AG20443 (cell line): ENCODE measurements at places on chromosomes 3 and 15.

- peak; percentile 94 for DNase-seq
Measured at GRCh38 chr3:185549122-185549521, 3.3 kb downstream of the LIPH start.

- peak; percentile 91 for DNase-seq
Measured at GRCh38 chr3:172153335-172153861, 114.0 kb downstream of the FNDC3B start.

DNA sequence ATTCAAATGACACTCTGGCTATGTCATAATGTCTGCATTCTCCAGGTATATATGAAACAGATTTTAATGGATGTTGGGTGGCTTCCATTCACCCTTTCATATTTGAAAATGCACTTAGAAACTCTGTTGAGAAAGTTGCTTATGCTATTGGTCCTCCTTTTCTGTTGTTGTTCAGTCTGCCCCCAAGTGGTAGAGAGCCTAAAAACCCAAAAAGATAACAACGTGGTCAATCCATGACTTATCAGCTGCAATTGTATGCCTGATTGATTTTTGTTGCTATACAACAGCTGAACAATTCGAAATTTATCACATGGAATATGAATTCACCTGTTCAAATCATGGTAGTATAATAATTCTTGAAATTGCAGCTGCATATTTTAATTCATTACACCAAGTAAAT is 279.8 kb downstream of the ROBO2 start:
- DNase-seq = no peak

DNA sequence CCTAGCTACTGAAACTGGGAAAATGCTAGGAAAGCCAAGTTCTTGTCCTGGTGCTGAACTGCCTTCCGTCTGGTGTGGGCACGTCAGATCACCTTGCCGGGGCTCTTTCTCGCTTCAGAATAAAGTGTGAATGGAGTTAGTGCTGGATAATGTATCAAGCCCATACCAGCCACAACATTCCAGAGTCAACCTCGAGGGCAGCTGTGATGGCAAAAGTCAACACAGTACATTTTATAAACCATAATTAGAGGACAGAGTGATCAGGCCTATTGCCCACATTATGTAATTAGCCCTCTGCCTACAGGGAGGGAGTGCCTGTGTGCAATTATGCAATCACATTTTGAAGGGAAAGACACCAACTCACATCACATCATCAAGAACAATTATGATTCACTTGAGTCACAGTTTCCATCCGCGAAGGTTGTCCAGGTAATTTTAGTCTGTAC is 165.2 kb downstream of the RORA start:
- no peak for DNase-seq

DNA sequence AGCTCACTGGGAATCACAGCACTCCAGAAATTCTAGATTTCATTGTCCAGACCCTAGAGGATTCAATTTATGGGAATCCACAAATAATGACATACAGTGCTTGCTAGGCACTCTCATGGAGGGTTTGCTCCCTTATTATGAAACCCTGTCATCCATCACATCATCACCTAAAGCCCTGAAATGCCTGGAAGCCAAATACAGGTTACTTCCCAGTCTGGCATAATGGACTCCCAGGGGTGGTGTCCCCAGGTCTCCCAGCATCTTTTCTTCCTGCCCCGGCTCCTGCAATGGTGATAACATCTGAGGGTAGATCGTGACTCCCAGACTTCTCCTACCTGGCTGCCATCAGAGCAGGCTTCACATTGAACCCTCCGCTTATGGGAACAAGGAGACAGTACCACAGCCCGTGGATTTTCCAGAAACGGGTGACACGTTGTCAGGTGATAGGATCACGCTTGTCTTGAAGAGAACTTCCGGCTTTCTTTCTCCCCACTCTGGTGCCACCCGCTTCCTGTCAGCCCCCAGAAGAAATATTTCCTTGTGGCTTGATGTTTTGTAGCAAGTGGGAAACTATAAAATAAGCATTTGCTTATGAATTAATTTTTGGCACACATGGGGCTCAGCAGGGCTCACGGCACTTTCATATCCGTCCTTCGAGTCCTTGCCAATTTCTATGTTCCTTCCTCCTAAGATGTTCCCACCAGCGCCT is 238.7 kb upstream of the BHLHE40 start:
- no peak for DNase-seq

DNA sequence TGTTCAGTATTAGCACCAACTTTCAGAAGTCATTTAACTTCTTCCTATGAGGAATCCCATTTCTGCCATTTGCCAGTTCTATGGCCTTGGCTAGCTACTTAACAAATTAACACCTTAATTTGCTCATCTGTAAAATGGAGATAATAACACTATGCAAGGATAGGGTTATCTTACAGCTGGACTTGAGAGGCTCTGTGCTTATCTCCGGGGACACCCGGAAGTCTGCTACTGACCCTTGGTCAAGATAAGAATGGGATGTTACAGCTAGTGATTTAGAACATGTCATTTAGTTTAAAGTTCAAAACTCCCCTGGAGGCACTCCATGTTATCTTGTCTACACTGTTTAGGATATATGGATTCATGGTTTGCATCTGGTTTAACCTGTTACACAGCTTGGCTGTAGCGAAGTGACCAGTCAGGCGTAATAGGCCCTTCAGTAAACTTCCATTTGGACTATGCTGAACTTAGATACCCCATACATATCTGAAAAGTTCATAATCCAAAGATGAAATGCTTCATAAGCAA is 156.0 kb upstream of the CD96 start:
- DNase-seq = no peak

DNA sequence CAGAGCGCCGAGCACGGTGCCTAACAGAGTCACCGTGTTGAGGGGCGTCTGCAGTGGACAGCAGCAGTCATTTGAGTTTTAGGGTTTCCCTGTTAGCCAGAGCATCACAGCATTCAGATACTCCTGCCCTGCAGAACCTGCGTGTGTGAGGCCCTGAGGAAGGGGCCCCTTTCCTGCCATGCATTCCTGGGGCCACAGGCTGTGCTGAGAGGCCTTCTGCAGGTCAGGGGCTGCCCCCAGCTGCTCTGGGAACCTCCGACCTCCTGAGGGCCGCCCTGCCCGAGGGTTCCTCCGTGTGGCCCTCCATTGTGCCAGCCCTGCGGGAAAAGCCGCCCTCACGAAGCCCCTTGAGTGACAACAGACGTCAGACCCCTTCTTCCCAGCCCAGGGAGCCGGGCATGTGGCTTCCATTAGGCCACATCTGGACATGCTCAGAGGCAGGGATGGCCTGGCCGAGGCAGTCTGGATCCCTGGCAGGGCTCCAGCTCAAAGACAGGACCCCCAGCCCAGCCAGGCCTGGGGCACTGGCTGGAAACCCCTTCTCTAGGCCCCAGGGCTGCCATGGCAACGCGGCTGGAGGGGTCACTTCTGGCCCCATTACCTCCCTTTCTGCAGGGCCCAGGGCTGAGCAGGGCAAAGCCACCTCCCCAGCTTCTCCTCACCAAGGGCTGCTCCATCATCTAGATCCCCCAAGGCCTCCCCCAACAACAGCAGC is 25.3 kb downstream of the FBLN2 start:
- DNase-seq = peak; percentile 56

- DNase-seq = no peak
Measured at GRCh38 chr3:185595526-185595925, 9.4 kb downstream of the SENP2 start.

DNA sequence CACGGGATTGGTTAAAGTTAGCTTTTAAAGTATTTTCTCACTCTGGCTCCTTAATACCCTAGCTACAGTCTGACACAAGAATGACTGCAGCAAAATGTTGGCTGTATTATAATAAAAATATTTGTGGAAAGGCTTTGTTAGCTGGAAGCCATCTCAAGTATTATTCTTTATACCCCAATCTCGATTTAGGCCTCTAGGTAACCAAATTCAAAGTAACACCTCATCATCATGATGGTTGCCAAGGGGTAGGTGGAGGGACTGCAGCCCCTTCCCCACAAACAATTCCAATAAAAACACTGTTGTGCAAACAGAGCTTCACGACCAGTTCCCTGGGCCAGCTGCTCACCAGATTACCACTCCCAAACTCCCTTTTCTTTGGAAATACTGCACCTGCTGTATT is 759 bp upstream of the GMPS start:
- DNase-seq = peak; percentile 4

DNA sequence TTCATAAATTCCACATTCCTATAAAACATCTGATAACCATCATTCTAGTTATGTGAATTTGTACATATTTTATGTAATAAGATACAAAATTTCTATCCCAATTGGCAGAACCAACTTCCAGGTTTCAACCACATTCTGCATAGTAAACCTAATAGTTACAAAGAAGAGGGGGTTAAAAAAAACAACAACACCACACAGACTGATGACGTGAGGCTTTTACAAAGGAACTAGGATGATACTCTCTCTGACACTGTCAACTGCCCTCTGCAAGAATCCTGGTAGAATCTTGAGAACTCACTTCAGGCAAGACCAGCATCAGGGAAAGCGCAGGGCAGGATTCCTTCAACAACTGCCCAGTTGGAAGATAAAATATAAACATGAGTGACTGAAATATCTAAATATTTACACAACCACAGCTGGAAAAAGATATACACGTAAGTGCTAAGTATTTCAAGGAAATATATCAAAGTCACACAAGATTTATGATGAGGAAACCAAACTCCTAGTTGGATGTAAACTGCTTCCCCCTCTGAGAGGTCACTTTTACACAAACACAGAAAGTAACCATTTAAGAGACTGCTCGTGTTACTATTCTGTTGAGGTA is 816.4 kb downstream of the ROBO1 start:
- no peak for DNase-seq

- peak; percentile 76 for DNase-seq
Measured at GRCh38 chr3:136142592-136142991, 53.5 kb downstream of the MSL2 start.

DNA sequence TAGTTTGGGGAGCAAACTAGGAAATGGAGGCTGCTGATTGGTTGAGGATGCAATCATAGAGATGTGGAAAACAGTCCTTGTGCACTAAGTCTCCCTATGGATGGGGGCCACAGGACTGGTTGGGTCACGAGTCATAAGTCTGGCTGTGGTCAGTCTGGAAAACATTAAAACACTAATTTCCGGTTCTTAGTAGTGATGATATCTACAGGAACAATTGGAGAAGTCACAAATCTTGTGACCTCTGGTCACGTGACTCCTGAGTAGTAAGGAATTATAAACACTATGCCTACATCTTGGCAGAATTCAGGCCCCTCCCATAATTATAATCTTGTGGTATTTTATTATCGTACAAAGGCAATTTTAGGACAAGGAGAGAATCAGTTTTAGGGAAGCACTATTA is 317.3 kb upstream of the ARPP21 start:
- DNase-seq = no peak

DNA sequence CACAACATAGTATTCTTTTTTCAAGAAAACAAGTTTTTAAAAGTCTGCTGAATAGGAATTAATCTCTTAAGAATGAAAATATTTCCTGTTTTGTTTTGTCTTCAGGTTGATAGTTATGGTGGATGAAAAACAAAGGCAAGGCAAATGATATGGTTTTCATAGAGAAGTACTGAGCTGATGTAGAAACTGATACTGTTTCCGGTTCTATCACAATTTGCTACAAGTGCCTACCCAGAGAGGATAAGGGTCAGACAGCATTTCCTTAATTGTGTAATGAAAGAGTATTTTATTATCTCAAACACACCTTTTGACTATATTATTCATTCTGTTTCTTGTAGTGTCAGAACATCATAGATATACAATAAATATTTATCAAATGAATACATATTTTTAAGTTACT is 836.3 kb downstream of the SQOR start:
- DNase-seq = no peak

GRCh38 chr3:101944308-101944707 is 95.0 kb downstream of the NFKBIZ start:
- DNase-seq = no peak

GRCh38 chr15:29838352-29839010 is 16.2 kb upstream of the TJP1 start:
- no peak for DNase-seq

- peak; percentile 5 for DNase-seq
Measured at GRCh38 chr3:126554560-126555525, 3.9 kb downstream of the C3orf22 start.
